ENCODE measurements at places on chromosomes 16 and 17.

DNA sequence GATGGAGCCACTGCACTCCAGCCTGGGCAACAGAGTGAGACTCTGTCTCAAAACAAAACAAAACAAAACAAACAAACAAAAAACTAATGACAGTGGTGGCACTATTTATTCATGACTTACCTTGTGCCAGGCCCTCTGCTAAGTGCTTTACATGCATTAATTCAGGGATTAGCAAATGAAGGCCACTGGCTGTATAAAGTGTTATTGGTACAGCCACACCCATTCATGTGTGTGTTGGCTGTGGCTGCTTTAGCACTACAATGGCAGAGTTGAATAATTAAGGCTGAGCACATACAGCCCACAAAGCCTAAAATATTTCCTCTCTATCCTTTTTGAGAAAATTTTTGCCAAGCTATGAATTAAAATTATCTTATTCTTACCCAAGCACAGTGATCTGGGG is 531.8 kb upstream of the CDH5 start:
- no peak overlapping the region for H3K27ac ChIP-seq
- H3K27me3 ChIP-seq: no peaks in the 10 kb centered on the region
- H3K4me3 ChIP-seq: no peak overlapping the region
- DNase-seq: no peak
- H3K4me1 ChIP-seq: peaks cover 2% of the 10 kb centered on the region

GRCh38 chr17:50533720-50534148 is 1.2 kb downstream of the EPN3 start:
- H3K27ac ChIP-seq: no peak overlapping the region
- peaks cover 23% of the 10 kb centered on the region for H3K4me1 ChIP-seq
- H3K4me3 ChIP-seq: no peak overlapping the region
- no peaks in the 10 kb centered on the region for H3K36me3 ChIP-seq
- DNase-seq: no peak
- H3K27me3 ChIP-seq: peaks cover 26% of the 10 kb centered on the region

DNA sequence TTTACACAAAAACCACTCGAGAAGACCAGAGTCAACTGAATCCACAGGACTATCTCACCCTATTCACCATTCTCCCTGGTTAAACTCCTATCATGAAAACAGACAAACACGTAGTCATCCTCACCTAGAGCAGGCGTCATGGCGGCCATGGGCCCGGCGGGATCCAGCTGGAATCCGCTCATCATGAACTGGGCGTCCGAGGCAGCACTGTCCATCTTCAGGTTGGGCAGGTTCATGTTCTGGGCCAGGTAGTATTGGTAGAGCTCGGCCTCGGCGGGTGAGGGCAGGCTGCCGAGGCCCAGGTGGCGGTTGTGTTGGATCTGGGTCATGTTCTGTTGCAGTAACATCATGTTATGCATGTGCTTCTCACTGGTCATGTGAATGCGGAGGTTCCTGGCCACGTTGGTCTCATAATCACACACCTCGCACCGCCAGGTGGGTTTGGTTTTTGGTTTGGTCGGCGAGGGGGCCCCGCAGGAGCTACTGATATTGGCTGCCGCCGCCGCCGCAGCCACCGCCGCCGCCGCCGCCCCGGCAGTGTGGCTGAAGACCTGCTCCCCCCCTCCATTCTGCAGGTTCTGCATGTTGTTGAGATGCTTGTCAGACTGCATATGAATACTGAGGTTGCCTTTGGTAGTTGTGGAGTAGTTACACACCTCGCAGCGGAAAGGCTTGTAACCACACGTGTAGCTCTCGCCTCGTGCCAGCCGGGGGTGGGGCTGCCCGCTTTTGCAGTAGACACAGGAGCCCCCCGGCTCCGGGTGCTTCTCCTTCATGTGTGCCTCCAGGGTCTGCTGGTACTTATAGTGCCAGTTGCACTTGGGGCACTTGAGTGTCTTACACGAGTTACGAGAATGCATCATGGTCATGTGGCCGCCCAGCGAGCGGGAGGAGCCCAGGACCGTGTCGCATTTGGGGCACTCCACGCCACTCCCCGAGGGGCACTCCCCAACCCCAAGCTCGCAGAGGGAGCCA is 90.3 kb downstream of the ZFHX3 start:
- DNase-seq: no peak
- H3K36me3 ChIP-seq: no peaks in the 10 kb centered on the region
- H3K27ac ChIP-seq: no peak overlapping the region
- H3K4me1 ChIP-seq: no peaks in the 10 kb centered on the region
- no peak overlapping the region for H3K4me3 ChIP-seq

GRCh38 chr17:38873640-38874380 is 4.0 kb downstream of the LASP1 start:
- H3K4me1 ChIP-seq: peaks cover 35% of the 10 kb centered on the region
- H3K4me3 ChIP-seq: no peak overlapping the region
- H3K27me3 ChIP-seq: no peaks in the 10 kb centered on the region
- DNase-seq: no peak

GRCh38 chr17:66684731-66685130 is 150.2 kb upstream of the CACNG5 start:
- H3K4me3 ChIP-seq: no peak overlapping the region
- H3K4me1 ChIP-seq: peaks cover 1% of the 10 kb centered on the region
- no peaks in the 10 kb centered on the region for H3K27me3 ChIP-seq

- H3K4me3 ChIP-seq: no peak overlapping the region
- H3K27ac ChIP-seq: no peak overlapping the region
- H3K4me1 ChIP-seq: no peaks in the 10 kb centered on the region
- H3K36me3 ChIP-seq: no peaks in the 10 kb centered on the region
Observed at GRCh38 chr17:3913531-3914311, 2.5 kb downstream of the P2RX1 start.
